ENCODE measurements at places on chromosomes 6 and 20.

- DNase-seq: no peak
Measured at GRCh38 chr20:23417861-23418260, 3.4 kb downstream of the NAPB start.

DNA sequence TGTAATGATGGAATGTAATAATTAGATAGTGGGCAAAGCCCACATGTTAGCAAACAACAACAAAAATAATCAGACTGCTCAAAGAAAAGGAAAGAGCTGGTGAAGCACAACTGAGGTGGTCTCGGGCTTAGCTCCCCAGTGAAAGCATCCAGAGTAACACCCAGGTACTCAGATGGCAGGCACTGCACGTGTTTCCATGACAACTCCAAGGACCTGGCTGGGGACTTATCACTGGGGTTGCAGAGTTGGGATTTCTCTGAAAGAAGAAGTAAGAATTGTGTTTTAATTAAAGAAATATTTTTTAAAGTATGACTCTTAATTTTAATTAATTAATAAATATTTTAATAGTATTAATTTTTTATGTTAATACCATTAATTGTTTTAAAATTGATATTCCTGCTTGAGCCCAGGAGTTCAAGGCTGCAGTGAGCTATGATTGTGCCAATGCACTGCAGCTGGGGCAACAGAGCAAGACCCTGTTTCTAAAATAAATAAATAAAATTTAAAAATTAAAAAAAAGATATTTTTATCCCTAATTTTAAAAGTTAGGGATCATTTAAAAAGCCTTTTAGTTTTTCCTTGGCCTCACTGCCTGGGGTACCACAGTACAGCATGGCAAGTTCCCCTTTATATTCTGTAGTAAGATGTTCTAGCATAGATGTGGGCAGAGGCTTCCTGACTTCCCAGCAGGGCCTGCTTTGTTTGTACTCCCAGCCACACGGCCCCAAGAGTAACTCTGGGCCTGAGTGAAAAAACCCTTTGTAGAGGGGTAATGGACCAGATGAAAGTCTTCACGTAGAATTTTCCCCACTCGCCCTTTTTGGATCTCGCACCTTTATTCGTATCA, 42.2 kb upstream of the UST start:
- DNase-seq: no peak

GRCh38 chr6:90256698-90257485, 39.8 kb downstream of the BACH2 start:
- DNase-seq: peak; percentile 31

DNA sequence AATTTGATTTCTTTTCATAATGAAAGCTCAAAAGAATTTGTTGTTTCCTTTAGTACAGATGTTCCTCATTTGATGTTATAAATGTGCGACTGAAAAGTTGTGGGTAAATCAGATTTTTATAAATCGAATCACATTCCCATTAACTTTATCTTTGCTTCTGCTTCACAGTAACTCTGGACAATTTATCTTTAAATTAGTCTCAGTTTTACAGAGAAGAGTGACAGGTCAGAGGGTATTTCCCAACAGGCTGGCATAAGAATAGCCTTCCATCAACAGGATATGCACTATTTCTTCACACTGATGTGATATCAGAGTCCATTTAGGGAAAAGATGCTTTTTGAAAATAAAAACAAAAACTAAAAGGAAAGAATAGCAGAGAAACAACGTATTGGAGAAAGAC, 286.9 kb downstream of the FRK start:
- no peak for DNase-seq

GRCh38 chr6:25511376-25511775, 140.6 kb upstream of the SCGN start:
- no peak for DNase-seq

- DNase-seq: no peak
Measured at GRCh38 chr20:46211331-46211722, 93.2 kb downstream of the CD40 start.

DNA sequence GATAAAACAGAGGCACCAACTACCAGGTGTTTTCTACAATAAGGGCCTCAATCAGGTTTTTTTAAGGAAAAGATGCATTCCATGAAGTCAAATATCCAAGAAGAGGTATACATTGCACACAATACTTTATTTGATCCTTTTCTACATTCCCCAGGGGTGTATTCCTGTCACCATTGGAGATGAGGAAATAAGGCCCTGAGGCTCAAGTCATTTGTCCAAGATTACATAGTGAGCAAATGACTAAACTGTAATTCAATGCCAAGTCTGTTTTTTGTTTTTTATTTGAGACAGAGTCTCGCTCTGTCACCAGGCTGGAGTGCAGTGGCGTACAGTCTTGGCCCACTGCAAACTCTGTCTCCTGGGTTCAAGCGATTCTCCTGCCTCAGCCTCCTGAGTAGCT, 69.2 kb upstream of the CDYL start:
- no peak for DNase-seq

- DNase-seq: no peak
Measured at GRCh38 chr20:8020314-8021079, 936 bp upstream of the TMX4 start.

DNA sequence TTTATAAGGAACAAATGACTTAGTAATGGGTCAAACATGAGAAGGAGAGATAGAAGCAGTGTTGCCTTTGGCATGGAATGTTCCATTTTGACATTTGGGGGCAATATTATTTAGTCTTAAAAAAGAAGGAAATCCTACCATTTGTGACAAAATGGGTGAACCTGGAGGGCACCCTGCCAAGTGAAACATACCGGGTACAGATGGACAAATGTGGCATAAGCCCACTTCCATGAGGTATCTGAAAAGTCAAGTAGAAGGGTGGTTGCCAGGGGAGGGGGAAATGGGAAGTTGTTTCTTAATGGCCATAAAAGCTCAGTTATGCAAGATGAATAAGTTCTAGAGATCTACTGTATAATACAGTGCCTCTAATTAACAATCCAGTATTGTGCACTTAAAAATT, 269.3 kb downstream of the TBC1D7 start:
- no peak for DNase-seq

DNA sequence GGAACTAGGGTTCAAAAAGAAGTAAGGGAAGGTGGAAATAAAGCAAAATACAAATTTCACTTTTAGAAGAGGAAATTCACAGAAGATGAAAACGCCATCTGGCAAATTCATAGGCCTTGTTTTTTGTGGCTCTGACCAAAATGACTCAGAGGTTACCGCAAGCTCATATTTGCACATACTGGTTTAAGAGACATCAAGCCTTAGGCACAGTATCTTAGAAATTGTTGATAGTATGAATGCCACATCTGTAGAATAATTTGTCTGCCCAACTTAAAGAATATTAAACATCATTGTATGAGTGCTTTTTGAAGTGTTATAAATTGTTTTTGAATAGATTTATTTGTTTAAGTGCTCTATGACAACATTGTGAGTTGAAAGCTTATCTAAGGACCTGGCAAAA, 10.6 kb downstream of the TAAR1 start:
- peak; percentile 6 for DNase-seq

- DNase-seq: no peak
Measured at GRCh38 chr6:154829970-154830369, 96.8 kb downstream of the SCAF8 start.

DNA sequence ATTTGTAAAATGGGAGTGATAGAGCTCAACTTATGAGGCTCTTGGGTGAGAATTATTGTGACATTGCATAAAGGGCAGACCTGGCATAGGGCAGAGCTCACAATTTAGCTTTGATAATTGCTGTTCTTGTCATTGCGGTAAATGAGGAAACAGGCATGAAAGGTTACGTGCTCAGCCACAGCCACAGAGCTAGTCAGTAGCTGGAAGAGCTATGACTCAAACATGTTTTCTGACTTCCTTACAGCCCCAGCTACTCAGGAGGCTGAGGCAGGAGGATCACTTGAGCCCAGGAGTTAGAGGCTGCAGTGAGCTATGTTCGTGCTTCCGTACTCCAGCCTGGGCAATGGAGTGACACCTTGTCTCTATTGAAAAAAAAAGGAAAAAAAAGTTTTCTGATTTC, 3.5 kb upstream of the GHRH start:
- no peak for DNase-seq

- DNase-seq: peak; percentile 60
Measured at GRCh38 chr20:36591854-36592641, 13.5 kb upstream of the RAB5IF start.

- DNase-seq: no peak
Measured at GRCh38 chr6:148593130-148593812, 153.6 kb upstream of the UST start.

GRCh38 chr20:54587408-54587807, 112.0 kb downstream of the DOK5 start:
- DNase-seq: no peak

DNA sequence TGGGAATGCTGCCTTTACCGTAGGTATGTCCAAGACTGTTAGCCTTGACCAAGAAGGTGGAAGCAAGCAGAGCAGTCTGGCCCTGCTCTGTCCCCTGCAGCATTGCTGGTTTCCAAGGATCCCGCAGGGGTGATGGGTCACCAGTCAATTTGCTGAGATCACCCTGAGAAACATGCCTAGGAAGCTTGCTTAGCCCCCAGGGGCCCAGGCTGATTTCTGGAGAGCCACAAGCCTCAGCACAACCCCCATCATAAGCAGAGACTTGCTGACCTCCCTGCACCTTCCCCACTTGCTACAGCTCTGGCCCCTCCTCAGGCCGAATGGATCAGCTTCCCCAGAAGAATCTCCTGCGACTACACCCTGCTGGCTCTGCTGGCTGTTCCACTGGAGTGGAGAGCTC, 21.5 kb downstream of the ARHGAP40 start:
- no peak for DNase-seq

- no peak for DNase-seq
Measured at GRCh38 chr20:60422848-60423247, 464.6 kb downstream of the CDH26 start.

DNA sequence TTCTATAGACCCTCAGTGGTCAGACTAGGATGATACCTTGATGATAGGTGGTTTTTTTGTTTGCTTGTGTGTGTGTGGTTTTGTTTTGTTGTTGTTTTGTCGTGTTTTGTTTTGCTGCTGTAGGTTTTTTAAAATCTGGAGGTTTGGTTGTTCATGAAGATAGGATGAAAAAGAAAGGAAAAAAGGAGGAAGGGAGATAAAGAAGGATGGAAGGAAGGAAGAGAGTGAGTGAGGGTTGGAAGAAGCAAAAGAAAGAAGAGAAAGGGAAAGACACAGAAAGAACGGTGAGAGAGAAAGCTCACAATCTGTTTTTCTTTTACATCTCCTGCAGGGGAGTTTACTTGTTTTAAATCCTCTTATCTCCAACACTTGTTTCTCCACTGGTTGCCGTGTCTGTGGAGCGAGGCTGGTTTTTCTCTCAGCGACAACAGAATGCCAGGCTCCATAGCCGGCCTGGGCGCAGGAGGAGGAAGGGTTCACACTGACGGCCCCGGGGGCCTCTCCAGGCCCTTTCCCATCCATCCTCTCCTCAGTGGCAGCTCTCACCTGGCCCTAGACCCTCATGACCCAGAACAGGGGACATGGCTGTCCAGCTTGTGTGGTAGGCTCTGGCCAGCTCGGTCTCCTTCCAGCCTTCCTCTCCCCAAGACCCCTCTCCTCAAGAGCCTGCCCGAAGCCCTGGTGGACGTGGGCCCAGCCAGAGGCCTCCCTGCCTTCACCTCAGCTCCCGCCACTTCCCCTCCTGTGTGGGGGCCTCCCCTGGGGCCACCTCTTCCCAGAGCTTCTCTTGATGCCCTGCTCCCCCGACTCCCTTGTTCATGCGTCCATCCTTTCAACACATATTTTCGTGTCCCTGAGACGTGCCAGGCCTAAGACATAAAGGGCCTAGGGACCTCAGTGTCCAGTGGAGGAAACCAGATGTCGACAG, 168.4 kb downstream of the VEGFA start:
- no peak for DNase-seq

- DNase-seq: no peak
Measured at GRCh38 chr6:150531957-150532356, 67.7 kb upstream of the PLEKHG1 start.

- no peak for DNase-seq
Measured at GRCh38 chr6:111294374-111294967, 188.5 kb downstream of the REV3L start.
